ENCODE measurements at places on chromosomes 6 and 20. TPM values are rescaled to one million over a fixed set of nuclear protein-coding genes. Genes with fewer than 3 reads are reported as not detected.

The TMEM14B gene
- 176 TPM for total RNA-seq

- peak; percentile 32 for DNase-seq
Observed at GRCh38 chr6:13807696-13808095, 6.7 kb downstream of the MCUR1 start.

GRCh38 chr6:30481211-30481964 lies 7.9 kb upstream of the HLA-E start:
- DNase-seq = peak; percentile 27

The COL19A1 gene
- total RNA-seq = 0.06 TPM

DNA sequence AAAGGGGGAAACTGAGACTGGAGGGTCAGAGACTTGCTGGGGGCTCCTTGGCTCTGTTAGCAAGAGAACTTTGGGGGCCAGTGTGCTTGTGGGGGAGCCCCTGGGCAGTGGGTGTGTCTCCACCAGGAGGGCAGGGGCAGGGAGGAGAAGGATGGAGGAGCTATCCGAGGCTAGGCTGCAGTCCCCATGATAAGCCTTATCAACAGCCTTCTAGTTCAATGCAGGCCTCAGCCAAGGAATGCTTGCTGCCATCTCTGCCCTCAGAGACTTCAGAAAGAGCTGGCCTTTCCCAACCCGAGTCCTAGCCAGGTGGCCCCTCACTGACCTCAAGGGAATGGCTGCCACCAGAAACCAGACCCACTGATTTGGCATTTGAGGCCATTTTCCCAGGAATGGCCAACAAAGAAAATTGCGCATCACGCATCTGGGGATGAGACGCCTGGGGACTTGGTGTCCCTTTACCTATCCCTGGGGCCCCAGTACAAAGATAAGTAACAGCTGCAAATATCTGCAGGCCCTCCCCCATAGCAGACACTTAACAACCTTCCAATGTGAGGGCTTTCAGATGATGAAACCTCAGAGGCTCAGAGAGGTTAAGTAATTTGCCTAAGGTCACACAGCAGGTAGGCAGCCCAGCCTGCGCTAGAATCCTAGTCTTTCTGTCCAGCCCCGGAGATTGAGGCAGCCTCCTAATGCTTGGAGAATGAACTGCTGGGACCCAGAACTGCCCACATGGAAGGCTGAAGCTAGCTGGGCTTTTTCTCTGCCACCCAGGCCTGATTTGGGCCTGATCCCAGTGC lies 4.9 kb downstream of the TGM2 start:
- DNase-seq = no peak

The MAP7 gene
- 0.95 TPM for total RNA-seq

- DNase-seq = peak; percentile 68
Observed at GRCh38 chr20:19433371-19434350, 221.2 kb downstream of the SLC24A3 start.

- no peak for DNase-seq
Observed at GRCh38 chr6:19895866-19896692, 58.9 kb downstream of the ID4 start.

GRCh38 chr20:58407966-58408557 lies 19.0 kb downstream of the VAPB start:
- no peak for DNase-seq

- DNase-seq = peak; percentile 67
Observed at GRCh38 chr6:112330071-112330878, 16.9 kb upstream of the RFPL4B start.

Measured in Daoy (cell line).